ENCODE measurements at places on chromosomes 7 and 10. TPM values are rescaled to one million over a fixed set of nuclear protein-coding genes. Genes with fewer than 3 reads are reported as not detected.

Gene LHFPL3
- polyA plus RNA-seq = 6.2 TPM

Gene ZNF511
- 52.8 TPM for polyA plus RNA-seq

Gene ITPRID1
- not detected for polyA plus RNA-seq

Gene NEBL
- polyA plus RNA-seq = 74.8 TPM

- DNase-seq = no peak
Observed at GRCh38 chr10:44935966-44936295, 23.7 kb upstream of the RASSF4 start.

DNA sequence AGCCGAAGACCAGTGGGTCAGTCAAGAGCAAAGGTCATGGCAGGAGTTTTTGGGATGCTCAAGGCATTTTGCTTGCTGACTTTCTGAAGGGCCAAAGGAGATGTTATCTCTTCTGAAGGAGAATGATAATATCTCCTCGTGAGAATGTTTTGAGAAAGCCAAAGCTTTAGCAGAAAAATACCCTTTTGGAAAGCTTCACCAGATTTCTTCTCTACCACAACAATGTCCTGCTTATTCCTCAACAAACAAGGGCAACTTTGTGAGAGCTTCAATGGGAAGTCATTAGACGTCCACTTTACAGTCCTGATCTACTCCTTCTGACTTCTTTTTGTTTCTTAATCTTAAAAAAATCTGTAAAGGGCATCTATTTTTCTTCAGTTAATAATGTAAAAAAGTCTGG, 132.8 kb upstream of the DNAJB12 start:
- DNase-seq = no peak

GRCh38 chr7:158476331-158476932, 111.2 kb downstream of the PTPRN2 start:
- no peak for DNase-seq

DNA sequence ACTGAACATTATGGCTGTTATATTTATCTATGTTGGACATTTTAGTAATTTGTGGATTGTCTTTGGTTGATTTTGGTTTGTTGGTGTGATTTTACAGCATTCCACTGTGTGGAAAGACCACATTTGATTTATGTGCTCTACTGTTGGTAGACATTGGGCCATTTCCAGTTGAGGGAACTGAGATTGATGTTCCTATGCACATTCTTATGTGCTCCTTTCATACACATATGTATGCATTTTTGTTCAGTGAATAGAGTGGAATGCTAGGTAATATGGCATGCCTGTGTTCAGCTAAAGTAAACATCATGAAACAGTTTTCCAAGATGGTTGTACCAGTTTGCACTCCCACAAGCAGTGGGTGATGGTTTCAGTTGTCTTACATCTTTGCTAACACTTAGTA, 15.1 kb downstream of the CACNB2 start:
- no peak for DNase-seq

DNA sequence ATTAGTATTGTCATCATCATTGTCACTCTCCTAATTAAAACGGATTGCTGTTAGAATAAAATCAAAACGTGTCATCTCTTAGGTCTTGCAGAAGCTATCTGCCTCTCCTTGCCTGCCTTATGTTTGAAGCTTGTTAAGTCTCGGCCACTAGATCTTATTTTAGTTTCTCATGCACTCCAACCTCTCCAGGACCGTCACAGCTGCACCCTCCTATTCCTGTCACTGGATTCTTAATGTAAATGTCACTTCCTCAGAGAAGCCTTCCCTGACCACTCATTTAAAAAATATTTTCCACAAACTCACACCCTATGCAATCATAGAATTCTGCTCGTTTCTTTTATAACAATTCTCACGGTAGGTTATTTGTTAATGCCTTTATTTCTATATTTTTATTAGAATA, 103.9 kb upstream of the DKK1 start:
- no peak for DNase-seq

DNA sequence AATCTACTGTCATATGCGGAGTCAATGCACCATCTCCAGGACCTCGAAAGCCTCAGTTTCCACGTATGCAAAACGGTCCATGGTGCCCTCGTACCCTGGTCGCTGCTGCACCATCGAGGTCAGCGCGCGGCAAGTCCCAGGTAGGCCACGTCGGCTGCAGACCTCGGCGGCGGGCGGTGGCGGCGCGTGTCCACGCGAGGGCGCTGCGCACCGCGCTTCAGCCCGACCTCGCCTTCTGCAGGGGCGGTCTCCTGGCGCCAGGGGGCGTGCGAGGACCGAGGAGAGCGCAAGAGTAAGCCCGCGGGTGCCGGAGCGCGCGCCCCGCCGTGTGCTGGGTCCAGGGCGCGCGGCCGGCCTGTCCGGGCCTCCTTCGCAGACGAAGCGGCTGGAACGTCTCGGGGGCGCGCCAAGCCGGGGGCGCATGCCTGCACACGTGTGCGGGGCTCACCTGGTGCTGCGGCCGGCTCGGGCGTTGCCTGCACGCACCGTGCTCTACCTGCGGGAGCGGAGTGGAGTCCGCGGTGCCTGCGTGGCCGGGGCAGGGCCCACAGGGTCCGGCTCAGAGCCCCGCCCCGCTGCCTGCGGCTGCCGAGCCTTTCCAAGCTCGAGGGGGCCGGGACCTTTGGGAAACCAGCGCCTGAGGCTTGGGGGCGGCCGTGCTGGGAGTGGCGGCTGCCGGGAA, 54.0 kb downstream of the GLRX3 start:
- DNase-seq = peak; percentile 89

DNA sequence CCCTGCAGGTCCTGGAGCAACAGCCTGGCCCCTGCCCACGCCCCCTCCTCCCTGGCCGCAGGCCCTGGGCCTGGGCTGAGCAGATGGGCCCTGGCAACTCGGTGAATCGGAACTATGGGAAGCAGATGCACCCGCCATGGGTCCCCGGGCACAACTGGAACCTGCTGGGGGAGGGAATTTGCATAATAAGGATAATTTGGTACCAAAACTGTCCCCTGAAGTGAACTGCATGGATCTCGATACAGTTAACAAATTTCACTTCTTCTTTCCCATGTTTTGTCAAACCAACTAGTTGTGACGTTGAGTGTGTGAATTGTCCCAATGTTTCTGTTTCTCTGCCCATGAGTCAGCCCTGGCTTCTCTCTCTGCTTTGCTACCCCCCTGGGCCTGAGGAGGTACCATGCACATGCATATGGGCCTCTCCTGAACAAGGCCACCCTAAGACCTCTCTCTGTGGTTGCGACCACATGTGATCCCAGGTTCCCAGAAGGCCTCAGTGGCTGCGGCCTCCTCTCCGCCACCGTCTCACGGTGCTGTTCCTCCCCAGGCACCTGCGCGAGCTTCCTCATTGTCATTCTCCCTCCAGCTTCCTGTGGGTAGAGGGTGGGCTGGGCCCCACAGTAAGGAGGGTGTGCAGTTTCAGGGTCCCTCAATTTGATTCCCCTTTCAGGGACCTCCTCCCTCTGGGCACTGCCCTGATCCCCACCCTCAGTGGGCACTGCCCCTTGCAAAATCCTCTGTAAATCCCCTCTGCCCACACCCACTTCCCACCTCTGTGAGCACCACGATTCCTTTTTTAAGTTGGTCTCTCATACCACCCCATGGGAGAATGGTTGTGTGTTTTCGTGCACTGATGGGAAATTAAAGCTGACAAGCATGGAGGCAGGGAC, 40.0 kb downstream of the FIGNL1 start:
- no peak for DNase-seq

DNA sequence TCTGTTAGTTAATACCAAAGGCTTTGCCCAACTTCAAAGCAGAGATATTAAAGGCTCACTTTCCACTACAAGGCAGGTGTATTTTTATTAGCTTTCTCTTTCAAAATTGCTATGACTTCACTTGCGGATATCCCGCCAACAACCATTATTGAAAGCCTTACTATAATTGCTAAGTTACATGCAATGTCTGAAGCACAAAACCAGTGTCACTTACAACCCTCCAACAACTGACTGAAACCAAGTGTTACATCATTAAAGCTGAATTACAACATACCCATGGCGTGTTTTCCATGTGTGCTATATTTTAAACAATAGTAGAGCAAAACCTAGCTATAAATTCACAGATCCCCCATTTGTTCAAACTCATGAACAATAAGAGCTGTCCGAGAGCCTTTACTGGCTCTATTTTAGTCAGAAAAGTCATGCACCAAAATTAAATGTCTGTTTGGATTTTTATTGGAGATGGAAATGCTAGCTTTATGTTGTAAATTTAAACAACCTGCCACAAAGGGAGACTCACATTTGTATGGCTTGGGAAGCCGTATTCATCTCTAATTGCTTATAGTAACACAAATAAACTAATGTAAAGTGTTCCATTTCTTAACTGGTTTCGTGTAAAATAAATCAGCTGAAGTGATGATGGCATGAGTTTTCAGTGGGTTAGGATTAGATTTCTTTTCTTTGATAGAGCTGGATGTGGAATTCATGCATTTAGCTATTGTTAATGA, 227.1 kb downstream of the AGMO start:
- DNase-seq = no peak
